ENCODE measurements at places on chromosomes 13 and 19.

DNA sequence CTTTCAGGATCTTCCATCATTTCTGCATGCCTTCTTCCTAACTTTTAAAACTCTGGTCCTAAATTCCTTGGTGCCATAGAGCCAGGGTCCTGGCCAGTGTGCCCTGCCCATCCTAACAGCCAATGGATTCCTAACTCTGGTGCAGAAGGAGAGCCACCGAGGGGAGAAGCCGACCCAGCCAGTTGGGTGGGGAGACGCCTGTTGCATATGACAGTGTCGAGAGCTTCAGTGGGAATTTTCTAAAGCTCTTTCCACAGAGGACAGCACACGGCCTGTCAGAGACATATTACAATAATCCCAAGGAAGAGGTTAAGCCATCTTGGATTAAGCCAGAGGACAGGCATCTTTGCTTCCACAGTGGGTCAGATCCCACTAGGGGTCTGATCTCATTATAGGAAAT, 180.4 kb downstream of the ZNF536 start:
- no peak for DNase-seq

- no peak for DNase-seq
These were observed 25.0 kb downstream of the GRIN2D start for GRCh38 chr19:48418317-48419064.

DNA sequence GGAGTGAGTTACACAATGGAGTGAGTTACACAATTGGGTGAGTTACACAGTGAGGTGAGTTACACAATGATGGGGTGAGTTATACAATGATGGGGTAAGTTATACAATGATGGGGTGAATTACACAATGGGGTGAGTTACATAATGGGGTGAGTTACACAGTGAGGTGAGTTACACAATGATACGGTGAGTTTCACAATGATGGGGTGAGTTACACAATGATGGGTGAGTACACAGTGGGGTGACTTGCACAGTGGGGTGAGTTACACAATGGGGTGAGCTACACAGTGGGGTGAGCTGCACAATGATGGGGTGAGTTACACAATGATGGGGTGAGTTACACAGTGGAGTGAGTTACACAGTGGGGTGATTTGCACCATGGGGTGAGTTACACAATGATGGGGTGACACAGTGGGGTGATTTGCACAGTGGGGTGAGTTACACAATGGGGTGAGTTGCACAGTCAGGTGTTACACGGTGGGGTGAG, 52.5 kb upstream of the GAS6 start:
- no peak for DNase-seq

DNA sequence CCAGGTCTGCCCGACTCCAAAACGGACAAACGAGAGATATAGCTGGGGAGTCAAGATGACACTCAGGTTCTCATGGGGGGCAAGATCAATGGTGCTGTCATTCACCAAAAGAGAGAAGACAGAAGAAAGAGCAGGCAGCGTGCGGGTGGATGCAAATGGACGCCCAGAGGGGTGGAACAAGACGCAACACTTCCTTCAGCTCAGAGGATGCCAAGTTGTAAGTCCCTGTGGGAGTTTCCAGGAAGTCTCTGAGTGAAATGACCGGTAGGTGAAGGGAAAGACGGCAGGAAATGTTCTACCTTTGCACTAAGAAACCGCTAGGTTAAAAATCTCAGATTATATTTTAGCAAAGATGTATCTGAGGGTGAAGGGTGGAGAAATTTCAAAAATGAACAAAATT, 26.5 kb downstream of the TUBGCP3 start:
- no peak for DNase-seq

DNA sequence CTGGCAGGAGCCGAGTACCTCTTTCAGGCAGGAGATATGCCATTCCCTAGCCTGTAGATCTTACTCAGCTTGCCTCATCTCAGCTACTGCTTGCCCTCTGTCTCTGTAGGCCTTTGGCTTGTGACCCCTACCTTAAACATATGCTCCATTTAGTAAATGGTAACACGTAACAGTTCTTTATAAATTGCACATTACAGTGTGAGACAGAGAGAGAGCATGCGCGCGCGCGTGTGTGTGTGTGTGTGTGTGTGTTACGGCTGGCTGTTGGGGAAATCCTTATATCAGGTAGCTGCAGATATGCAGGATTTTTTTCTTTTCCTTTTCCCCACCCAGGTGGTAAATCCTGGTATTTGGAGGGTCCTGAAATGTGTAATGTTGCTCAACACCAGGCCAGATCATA, 4.2 kb downstream of the SPINT2 start:
- no peak for DNase-seq

DNA sequence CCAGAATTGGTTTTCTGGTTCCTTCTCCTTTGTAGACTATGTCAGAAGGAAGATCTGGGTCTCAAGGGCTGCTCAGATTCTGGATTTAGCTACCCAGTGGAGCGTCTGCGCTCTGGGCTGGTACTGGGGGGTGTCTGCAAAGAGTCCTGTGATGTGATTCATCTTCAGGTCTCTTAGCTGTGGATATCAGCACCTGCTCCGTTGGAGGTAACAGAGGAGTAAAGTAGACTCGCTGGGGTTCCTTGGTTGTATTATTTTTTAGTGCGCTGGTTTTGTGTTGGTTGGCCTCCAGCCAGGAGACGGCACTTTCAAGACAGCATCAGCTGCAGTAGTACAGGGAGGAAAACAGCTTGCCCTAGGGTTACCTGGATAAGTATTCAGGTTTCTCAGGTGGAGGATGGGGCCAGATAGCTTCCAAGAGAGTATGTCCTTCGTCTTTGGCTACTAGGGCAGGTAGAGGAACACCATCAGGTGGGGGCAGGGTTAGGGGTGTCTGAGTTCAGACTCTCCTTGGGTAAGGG, 10.4 kb upstream of the KLK15 start:
- no peak for DNase-seq

GRCh38 chr13:43629691-43630480, 156.9 kb downstream of the ENOX1 start:
- no peak for DNase-seq

DNA sequence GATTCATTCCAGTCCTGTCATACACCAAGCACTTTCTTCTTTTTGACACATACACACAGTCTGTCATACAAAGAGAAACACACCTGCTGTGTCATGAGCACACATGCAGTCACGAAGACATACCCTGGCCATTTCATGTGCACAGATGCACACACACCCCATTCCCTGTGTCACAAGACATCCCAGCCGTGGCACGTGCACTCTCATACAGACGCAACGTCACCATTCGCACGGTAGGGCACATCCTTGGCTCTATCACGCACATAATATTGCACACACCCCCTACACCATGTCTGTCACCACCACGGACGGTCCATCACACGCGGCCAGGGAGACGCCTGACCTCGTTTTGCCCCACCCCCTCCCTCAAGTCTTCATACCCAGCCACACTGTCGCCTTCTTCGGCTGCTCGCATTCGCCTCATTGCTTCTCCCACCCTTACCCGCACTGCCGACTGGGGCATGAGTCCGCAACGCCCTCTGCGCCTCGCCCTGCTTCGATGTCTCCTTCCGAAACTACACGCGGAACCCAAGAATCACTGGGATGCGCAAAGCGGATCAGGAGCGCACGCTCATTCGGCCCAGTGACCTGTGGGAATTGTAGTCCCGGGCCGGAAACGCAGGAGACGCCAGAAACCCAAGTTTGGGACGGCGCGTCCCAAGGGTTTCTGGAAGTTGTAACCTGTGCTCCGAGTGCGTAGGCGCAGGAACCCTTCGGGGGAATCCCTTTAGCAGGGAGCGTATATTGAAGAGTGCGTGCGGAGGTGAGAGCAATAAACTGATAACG, 6.8 kb upstream of the ZNF283 start:
- DNase-seq: peak; percentile 49

GRCh38 chr13:106919638-106920037, 351.7 kb upstream of the ARGLU1 start:
- DNase-seq: no peak

DNA sequence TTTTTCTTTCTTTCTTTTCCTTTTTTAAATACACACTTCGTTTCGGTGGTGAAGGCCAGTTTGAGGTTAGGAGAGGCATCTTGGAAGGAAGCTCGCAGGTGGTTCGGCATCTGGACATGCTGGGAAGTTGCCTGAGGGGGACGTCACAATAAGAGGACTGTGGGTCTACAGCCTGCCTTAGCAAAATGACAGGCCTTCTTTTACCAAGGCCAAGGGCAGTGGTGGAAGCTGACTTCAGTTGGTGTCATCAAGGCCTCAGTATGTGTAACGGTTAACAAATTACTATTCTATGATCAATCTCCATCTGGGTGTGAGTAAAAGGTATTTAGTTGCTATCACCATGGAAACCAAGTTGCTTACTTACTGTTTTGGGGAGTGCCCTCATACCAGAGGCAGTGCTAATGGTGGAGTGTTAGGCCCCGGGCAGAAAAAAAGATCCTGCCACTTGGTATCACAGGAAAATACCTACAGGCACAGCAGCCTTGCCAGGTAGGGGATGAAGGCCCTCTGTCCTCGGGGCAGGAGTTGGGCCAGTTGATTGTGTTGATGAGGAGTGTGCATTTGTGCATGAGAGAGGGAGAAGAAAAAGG, 10.3 kb downstream of the ACTN4 start:
- no peak for DNase-seq

- DNase-seq: peak; percentile 18
These were observed 528.3 kb upstream of the ATXN8OS start for GRCh38 chr13:69579351-69579750.

GRCh38 chr13:48158915-48159314, 64.0 kb upstream of the MED4 start:
- no peak for DNase-seq

DNA sequence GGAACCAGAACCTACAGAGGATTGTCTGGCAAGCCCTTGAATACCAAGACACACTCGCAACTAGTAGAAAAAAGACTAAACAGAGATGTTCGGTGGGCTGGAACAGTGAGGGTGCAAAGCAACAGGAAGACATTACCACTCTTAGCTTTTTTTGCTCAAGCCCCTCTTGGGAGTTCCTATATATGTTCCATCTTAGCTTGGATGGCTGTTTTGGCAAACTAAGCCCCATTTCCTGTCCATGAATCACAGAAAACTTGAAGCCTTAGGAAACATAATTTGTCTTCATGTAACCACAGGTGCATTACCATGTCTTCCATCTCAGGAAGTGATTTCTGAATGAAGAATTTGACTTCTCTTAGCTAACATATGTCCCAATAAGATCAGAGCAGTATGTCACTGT, 446.3 kb downstream of the OLFM4 start:
- DNase-seq: no peak

DNA sequence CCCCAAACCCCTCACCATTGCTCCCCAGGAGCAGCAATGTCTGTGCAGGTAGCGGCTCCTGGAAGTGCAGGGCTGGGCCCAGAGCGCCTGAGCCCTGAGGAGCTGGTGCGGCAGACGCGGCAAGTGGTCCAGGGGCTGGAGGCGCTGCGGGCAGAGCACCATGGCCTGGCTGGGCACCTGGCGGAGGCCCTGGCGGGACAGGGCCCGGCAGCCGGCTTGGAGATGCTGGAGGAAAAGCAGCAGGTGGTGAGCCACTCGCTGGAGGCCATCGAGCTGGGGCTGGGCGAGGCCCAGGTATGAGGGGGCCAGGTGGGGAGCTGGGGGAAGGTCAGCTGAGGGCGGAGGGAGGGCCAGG, 4.9 kb downstream of the KLC3 start:
- no peak for DNase-seq

GRCh38 chr19:15283141-15283883, 49.0 kb downstream of the BRD4 start:
- no peak for DNase-seq

GRCh38 chr13:44305917-44306370, 67.7 kb upstream of the SERP2 start:
- no peak for DNase-seq

DNA sequence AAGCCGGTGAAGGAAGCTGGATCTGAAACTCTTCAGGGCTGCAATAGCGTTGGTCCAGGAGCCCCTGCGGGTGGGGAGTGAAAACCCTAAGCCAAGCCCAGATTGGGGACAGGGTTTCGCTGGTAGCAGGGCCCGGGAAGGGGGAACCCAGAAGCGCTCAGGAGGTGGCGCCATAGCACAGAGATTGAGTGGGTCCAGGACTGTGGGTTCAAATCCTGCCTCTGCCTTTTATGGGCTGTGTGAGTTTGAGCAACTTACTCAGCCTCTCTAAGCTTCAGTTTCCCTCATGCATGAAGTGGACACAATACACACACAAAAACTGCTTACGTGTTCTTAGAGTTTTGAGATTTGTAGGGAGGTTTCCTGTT, 8.3 kb upstream of the SYCN start:
- peak; percentile 66 for DNase-seq

GRCh38 chr13:19266979-19267378, 85.4 kb upstream of the TUBA3C start:
- DNase-seq: no peak

DNA sequence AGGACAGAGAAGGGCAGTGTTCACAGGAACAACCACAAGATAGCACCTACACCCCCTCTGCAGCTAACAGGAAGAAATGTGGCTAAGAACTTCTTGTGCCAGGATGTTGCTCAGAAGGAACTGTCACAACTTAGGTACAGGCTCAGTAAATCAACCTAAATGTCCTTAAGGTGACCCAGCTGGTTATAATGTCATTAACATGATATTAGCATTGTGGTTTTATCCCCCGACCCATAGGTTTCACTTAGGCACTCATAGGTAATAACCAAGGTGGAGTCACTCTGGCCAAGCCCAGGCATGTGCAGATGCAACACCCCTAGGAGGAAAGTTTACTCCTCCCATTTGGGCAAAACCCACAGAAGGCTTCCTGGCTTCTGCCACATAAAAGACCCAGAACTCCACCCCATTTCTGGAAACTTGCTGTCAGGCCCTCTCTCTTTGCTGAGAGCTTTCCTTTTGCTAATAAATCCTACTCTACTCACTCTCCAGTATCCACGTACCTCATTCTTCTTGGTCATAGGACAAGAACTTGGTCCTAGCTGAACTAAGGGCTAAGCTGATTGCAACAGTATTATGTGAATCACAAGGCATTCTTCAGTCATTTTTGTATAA, 951.3 kb downstream of the SLITRK5 start:
- DNase-seq: no peak

DNA sequence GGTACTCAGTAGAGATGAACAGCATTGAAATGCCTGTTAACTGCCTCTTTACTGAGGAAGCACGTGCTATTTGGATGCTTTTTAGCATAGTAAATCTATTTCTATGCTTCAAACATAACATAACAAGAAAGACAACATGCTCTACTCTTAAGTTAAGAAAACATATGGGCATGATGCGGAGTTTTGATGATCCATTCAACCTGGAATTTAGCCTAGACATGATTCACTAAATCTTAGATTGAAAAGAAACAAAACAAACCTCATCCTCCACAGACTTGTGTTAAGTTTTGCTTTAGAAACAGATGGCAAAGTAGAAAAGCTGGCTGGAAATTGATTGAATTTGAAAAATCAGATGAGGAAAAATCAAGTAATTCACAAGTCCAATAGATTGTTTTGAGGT, 593.8 kb downstream of the OLFM4 start:
- no peak for DNase-seq

DNA sequence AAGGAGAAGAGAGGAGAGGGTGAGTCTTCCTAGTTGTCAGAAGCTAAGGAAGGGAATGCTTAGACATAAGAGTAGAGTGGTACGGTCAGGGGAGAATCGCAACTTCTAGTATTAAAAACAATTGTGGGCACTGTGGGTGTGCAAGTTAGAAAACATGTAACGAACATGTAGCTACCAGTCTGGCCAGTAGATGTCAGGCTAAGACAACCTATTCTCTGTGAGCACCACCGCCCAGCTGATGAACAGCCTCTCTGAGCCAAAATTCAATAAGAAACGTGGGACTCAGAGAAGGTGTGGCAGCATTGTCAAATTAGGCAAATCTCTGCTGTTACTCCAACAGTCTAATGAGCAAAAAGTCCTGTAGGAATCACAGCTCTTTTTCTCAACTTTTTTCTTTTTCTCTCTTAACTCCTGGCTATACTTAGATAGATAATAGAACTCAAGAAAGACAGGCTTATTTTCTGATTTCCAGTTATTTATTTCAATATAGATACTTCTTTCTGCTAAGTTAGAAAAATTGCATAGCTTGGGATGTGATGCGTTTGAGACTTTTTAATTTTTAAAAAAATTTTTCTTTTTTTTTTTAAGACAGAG, 186.2 kb downstream of the USP12 start:
- peak; percentile 72 for DNase-seq
